Mucosa of descending colon (tissue), 3 donors: ENCODE measurements at places on chromosomes 16 and 17.
A peak's percentile ranks its signal among the peaks of the same experiment; 100 is the strongest.

- DNase-seq = no peak
Measured at GRCh38 chr17:66290101-66290722, 12.2 kb upstream of the PRKCA start.

GRCh38 chr17:46756081-46756735 lies 62.3 kb downstream of the WNT3 start:
- DNase-seq = no peak

DNA sequence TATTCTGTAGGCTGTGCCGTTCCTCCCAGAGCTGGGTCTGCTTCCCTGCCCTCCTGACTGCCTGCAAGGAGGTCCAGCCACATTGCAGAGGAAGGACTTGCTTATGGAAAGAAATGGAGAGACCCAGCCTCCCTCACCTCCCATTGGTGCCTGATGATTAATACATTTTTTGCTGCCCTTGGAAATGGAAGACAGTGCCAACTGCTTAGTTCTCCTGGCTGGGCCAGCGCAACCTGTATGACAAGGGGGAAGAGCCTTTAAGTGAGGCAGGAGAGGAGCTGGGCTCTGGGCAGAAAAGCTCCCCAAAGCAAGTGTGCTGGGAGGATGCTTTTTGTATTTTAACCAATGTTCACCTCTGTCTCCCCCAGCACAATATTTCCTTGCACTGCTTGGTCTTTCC lies 238.5 kb downstream of the SOX9 start:
- DNase-seq = no peak

- peak; percentile 77 for DNase-seq
Measured at GRCh38 chr17:49997773-49998703, 3.0 kb upstream of the DLX3 start.

DNA sequence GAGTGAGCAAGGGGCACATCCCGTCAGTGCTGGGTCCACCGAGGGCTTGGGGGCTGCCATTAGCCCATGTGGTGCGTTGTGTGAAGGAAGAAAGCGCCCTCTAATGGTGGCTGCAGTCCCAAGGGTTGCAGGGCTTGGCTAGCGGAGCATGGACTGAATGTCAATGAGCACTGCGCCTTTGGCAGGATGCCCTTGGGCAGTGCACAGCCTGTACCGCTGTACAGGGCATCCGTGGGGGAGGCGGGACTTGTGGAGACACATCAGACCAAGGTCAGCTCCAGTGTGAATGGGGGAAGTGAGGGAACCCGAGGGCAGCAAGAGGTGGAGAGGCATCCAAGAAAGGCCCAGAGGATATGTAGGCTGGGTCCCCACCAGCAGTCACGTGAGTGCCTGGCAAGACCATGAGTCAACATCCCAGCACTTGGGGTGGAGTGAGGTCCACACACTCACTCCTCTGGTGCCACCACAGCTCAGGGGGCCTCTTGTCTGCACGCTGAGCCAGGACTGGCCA lies 75.5 kb upstream of the MED9 start:
- no peak for DNase-seq

DNA sequence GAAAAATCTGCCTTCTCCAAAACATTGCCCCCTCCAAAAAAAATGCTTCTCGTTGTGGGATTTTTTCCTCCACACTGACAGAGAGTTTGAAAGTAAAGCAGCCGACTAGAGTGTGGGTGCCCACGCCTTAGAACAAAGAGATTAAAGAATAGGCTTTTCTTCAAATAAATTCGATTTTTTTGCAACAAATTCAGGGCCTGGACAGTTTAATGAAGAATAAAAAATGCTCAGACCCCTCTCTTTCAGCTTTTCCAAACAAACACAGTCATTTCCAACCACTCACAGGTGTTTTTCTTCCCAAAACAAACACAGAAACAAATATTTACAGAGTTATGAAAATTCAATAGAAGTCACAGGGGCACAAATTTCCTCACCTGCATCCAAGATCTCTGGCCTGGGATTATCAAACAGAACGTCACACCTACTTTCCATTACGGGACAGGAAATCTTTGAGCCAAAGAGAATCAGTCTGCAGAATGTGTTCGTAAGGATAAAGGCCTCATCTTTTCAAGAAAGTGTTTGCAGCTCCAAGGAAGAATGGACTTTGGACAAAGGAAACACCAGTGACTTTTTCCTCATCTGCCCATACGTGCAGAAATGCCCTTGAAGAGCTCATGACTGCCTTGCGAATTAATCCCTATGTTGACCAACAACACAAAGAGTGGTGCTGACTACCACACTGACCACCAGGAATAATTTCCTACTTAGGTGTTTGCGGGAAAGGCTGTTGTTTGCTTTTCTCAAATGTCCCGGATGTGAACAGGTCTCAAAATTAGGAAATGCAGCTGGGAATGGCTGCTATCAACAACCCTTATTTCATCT lies 31.3 kb upstream of the TOX3 start:
- DNase-seq = no peak

- no peak for DNase-seq
Measured at GRCh38 chr17:80208050-80208449, 12.1 kb downstream of the SGSH start.

GRCh38 chr16:50555952-50556673 lies 7.9 kb downstream of the NKD1 start:
- DNase-seq = no peak

DNA sequence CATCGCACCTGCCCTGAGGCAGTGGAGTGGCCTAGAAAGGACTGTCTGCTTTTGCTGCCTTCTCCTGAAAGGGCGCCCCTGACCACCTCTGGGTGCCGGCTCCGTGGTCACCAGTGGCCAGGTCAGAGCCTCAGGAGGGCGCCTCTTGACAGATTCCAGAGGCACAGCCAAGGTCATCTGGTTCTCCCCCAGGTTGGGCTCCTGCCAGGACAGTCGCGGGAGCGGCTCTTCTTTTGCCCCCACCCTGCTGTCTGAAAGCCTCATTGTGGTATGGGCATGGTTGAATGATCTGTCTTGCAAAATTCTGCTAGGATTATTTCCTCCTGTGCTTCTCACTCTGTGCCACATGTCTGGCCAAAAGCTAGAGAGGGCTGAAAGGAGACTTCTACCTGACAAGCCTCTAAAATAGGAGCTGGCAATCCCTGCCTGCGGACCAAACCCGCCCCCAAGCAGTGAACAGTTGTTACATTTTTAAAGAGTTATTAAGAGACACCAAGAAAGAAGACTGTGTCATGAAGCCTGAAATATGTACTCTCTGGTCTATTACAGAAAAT lies 82.8 kb downstream of the SNX29 start:
- no peak for DNase-seq
